ENCODE measurements at places on chromosomes 7 and 10.

- peak; percentile 16 for DNase-seq
Observed at GRCh38 chr10:117509573-117509972, 33.0 kb upstream of the EMX2 start.

GRCh38 chr10:12487366-12487765 is 138.0 kb downstream of the CAMK1D start:
- no peak for DNase-seq

GRCh38 chr10:89138755-89139490 is 68.2 kb downstream of the CH25H start:
- DNase-seq, result no peak

DNA sequence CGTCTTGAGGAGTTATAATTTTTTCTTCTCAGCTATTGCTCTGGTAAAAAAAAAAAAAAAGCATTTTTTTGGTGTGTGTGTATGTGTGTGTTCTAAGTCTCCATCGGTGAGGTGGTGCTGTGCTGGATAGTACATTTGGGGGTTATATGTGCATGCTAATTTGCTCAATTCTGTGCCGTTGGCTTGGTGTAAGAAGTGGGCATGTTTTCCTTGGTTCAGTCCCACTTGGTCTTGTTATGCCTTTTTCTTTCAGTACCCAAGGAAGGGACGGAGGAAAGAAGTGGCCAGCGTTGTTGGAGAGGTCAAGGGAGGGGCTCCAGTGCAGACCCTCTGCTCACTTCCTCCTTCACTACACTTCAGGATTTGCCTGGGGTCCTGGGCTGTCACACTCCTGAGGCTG is 20.4 kb downstream of the LRMDA start:
- peak; percentile 37 for DNase-seq

- DNase-seq, result no peak
Observed at GRCh38 chr7:84226759-84227158, 32.2 kb upstream of the SEMA3A start.
